ENCODE measurements at places on chromosomes 6 and 20.

GRCh38 chr20:41180599-41181333 lies 43.4 kb downstream of the PLCG1 start:
- DNase-seq, result no peak

- DNase-seq, result no peak
Measured at GRCh38 chr20:6028818-6029217, 25.0 kb downstream of the LRRN4 start.

DNA sequence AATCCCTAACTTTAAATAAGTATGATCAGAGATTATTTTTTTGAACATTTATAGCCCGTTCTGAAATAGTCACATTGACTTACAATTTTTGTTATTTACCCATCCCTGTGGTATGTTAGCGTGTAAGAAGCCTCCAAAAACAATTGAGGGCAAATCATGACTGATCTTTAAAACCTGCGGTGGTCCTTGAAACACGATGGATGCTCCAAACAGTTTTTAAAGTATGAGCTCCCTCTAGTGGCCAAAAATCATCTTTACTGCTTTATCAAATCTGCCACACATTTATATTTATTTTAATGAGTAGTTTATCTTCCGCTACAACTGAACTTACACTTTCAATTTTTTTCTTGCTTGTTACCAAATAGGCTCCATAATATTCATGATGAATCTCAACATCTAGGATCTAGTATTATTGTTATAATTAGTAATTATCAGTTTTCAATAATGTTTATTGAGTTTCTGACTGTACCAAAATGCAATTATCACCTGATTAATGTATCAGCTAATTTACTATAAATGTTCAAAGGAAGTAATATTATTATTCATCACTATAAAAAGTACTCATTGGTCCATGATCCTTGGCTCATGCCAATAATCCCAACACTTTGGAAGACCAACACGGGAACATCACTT lies 52.2 kb downstream of the MARCKS start:
- DNase-seq, result peak; percentile 65

DNA sequence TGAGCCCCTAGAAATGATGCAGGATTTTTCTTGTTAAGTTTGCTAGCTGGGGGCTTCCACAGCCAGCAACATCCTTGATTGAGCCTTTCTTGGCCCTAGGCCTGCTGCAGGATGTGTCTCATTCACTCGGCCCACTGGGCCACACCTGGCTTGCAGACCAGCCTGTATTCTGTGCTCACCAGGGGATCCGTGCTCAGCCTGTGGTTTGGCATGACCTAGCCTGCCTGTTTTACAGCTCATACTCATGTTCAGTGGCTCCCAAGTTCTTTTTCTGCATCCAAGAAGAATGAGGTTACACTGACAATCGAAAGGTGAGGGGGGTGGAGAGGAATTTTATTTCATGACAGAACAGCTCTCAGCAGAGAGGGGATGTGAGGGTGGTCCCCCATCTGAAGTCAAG lies 263.4 kb downstream of the RIMS1 start:
- DNase-seq, result no peak

DNA sequence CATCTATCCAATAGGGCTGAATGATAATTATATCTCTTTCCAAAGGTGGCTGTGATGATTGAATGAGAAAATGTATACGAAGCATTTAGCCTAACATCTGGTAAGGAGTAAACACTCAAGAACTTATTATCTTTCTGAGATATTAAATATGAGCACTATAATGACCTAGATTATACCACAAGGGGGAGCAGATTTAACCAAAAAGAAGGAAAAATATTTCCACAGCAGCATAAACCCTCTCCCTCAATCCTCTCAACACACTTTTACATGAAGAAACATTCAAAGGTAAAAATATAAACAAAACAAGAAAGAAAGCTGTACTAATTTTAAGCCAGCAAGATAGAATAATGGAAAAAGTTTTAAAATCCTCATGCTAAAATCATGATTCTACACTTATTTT lies 68.4 kb downstream of the SHPRH start:
- peak; percentile 14 for DNase-seq

DNA sequence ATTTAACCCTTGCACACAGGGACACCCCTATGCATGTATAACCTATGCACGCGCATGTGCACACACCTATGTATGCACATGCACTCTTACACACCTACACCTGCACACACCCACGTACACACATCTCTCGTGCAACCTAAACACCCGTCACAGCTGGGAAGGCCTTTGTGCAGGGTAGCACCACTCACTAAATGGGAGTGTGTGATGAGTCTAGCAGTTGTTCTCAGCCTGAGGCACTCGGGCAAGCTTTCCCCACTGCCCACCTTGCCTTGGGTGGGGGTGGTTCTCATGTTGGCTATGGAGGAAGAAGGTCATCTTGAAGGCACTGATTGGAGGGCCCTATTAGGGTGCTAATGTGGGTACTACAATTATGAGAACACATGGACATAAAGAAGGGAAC lies 85.8 kb downstream of the DLL1 start:
- DNase-seq, result no peak

DNA sequence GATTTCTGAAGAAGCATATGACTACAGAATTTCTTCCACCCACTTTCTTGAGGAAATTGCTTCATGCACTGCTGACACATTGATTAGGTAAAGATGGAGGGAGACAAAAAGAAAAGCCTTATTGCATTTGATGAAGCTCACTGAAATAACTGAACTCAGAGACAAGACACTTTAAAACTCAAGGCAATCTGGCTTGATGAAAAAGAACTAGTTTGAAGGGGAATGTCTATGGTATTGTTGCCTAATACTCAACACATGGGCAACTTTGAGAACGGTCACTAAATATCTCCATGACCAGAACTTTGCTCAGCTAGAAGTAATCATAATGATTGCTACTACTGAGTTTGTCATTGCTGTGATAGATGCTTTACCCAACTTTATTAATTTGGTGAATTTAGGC lies 38.1 kb downstream of the HTR1B start:
- DNase-seq, result no peak

GRCh38 chr6:776528-776931 lies 83.6 kb upstream of the EXOC2 start:
- DNase-seq, result peak; percentile 47

DNA sequence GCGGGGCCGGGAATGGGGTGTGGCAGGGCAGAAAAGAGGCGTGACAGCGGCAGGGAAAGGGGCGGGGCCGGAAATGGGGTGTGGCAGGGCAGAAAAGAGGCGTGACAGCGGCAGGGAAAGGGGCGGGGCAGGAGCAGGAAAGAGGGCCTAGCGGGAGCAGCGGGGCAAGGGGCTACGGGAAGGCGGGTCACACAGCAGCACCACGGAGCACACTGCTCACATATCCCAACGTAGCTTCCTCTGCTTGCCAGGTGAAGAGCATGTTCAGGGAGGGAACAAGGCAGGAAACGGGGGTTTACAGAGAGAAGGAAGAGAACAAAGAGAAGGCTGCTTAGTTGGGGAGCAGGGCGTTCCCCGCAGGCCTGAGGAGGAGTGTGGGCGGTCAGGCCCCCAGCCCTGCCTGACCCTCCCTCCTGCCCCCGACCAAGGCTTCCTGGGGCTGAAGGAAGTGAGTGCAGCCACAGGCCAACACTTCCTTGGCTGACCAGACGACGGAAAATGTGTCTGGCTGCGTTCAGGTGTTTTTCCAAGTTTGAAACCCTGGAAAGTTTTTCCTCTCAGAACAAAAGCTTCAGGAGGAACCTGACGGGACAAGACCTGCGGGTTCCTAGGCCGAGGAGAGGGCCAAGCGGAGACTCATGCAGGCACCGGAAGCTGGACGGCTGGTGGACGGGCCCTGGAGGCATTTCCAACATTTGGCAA lies 13.8 kb downstream of the UCKL1 start:
- DNase-seq, result peak; percentile 37

DNA sequence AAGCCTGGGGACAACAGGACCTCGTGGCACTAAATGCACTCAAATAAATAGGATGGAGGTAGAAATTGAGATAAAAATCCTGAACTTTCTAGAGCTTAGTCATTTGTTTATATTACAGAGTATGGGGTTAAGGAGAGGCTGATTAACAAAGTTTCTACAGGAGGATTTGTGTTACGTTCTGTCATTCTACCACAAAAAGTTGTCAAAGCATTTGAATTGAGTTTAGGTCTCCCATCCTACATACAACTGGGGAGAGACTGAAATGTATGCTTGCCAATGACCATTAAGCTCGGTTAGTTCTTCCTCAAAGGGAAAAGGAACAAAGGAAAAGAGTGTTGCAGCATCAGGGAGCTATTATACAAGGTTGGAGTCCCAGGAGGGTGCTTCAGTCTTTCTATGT lies 597.9 kb downstream of the COL12A1 start:
- no peak for DNase-seq

- peak; percentile 40 for DNase-seq
Measured at GRCh38 chr6:124393536-124393935, 568.7 kb upstream of the RNF217 start.

- DNase-seq, result peak; percentile 87
Measured at GRCh38 chr6:156777577-156778453, 637 bp downstream of the ARID1B start.

DNA sequence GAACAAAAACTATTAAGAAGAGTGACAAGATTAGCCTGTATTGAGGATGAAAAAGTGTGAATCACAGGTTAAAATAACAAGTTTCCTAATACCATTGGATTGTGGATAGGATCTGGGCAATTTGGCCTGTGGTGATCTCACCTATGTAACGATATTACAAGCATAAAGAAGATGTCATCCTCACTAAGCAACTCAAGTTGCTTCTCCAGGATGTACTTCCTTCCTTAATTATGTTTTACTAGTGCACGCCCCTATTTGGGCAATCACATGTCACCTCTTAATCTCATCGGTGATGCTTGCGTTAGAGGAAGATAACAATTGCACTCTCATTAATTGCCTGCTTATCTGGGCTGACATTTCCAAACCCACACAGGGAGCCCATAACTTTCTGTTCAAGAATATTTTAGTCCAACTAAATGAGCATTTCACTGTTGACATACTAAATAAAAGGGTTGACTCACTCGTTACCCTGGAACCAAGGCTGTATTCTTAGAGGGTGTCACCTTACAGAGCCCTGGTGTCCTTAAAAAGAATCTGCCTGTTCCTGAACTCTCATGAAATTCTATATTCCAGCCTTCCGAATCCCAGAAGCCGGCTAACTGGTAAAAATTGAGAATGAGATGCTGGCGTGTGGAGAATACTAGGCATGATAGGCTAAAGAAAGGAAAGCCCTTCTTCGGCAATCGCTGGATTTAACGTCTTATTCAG lies 88.2 kb upstream of the ATXN1 start:
- DNase-seq, result peak; percentile 93

- no peak for DNase-seq
Measured at GRCh38 chr20:1061484-1062221, 56.7 kb upstream of the PSMF1 start.

DNA sequence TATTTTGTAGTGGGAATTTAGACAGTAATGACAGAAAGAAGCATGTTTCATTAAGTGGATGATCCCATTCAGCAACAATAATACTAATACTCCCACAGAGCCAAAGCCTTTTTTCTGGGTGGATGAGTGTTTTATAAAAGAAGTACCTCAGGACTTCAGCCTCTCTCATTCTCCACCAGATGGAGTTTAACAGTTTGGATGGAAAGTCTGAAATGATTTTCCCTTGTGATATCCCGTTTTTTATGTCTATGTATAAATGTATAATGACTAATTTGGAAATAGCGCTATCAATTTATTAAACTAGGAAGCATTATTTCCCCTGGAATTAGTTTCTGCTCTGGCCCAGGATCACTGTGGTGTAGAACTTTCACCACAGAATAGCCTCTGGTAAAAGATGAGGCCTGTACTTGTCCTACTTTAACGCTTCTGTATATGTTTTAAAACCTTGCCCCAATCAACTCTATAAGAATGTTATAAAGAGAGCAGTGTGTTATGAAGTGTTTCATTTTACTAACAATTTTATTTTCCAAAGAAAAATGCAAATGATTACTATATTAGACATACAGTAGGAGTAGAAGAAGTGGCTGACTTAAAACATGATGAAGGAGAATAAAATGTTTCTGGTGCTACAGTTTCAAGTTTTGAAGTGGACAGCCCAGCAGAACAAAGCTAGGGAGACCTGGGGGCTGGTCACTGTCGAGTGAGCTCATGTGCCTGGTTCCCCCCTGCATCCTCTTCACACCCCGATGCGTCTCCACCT lies 135.6 kb downstream of the HIVEP1 start:
- DNase-seq, result no peak

- peak; percentile 68 for DNase-seq
Measured at GRCh38 chr20:40689100-40689942, at the start of gene MAFB. TSS of gene MAFB (minus strand) at chr20:40689236. CDS start at chr20:40688850, 386 bp downstream.

- peak; percentile 76 for DNase-seq
Measured at GRCh38 chr6:116536216-116536621, 9.3 kb downstream of the TRAPPC3L start.

DNA sequence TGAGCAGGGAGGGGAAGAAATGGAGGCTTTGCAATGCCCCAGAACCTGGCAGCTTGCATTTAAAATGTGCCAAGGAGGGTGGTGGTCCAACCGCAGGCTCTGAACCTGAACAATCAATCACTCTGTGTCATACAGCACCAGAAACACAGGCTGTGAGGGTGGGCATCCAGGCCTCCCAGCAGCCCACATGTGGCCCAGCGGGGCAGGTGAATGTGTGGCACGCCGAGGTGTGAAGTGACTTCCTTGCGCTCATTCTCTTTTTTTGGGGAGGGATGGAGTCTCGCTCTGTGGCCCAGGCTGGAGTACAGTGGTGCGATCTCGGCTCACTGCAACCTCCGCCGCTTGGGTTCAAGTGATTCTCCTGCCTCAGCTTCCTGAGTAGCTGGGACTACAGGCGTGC lies 80.5 kb downstream of the GINS1 start:
- no peak for DNase-seq

GRCh38 chr20:2093159-2093781 lies 8.4 kb upstream of the STK35 start:
- DNase-seq, result peak; percentile 76

- DNase-seq, result no peak
Measured at GRCh38 chr6:81158956-81159355, 593.5 kb downstream of the TENT5A start.

GRCh38 chr20:57148263-57148662 lies 118.2 kb downstream of the BMP7 start:
- peak; percentile 65 for DNase-seq

GRCh38 chr6:105593056-105593690 lies 190.3 kb upstream of the PREP start:
- no peak for DNase-seq

- no peak for DNase-seq
Measured at GRCh38 chr6:118212451-118213173, 305.5 kb downstream of the SLC35F1 start.

All from NCI-H69 (cell line).